ENCODE measurements at places on chromosomes 2 and 18.

DNA sequence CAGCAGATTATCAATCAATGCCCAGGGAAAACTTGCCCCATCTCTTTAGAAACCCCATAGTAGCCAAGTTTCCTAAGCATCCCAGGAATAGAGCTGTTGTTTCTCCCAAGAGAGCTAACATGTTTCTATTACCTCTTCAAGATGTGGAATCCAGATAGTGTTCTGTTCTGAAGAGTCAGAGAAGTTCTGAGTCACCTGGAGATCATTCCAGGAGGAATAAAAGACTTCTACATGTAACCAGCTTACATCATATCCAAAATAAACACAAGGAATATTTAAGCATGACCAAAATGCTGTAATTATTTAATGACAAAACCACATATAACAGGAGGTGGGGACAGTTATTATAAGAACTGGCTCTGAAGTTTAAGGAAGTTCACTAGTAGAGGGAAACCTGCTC lies 51.0 kb upstream of the GORASP2 start:
- no peak for DNase-seq

DNA sequence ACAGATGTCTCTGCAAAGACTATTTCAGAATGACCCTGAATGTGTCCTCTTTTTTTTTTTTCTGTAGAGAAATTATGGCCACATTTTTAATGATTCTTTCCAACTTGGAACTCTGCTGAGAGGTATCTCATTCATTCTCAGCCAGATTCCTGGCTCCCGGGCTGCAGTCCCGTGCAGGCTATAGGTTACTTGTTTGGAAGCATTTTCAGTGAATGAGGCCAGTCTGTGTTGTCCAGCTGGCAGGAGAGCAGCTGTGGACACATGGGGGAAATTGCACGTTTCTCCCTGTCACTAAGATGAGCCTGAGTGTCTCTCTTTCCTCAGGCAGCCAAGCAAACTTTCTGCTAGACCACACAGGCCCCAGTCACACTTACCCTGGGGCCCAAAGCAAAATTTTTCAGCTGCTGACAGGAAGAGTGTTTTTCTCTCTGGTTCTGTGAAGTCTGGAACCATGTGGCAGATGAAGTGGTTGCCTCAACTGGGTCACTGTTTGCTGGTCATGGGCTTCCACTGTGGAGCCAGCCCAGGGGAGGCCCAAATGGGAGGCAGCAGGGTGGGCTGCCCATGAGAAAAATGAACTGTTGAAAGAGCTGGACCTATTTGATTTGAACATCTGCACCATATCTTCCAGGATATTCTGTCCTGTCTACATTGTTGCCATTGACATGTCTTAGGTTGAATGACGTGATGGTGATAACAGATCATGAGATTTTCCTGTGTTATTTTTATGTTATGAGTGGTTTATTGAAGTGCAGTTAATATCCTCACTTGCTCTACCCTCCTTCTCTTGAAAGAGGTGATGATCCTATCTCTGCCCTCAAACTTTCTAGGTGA lies 431.2 kb downstream of the LPIN1 start:
- DNase-seq: no peak

GRCh38 chr2:177679611-177680605 lies 287.3 kb downstream of the AGPS start:
- no peak for DNase-seq

DNA sequence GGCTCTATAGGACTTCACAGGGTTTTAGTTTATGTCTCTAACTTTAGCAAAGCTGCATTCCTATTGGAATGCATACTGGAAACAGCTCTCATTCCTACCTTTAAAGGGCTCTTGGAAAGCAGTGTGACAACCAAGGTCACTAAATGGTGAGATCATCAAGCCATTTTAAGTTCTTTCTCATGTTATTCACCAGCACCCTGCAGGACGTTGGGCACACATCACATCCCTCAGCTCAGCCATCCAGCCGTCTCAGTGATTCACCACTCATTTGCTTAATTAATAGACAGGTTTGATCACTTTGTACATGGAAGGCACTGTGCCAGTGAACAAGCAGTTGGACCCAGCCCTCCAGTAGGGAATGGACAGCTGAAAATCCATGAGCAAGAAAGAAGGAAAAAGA lies 32.2 kb upstream of the RBM44 start:
- no peak for DNase-seq

- DNase-seq: no peak
Observed at GRCh38 chr18:47545613-47546012, 294.2 kb upstream of the SKOR2 start.

DNA sequence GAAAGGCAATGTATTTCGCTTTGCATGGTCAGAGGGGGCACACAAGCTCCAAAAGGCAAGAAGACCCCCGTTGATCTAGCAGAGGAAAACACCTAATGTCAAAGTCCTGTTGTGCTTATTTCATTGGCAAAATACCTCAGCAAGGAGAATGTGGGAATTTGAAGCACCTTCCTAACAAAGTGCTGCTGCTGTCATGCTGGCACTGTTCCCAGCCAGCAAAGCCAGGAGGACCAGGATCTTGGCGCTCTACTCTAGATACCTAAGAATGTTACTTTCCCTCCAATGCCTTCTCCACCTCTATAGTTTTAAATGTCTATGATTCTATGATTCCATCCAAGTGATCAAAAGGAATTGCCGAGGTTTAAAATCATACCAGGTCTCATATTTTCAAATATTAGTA lies 867.9 kb upstream of the POU3F3 start:
- no peak for DNase-seq

- no peak for DNase-seq
Observed at GRCh38 chr18:79071037-79071436, 1.8 kb downstream of the ATP9B start.
